ENCODE measurements at places on chromosomes 1 and 21. TPM values are rescaled to one million over a fixed set of nuclear protein-coding genes. Genes with fewer than 3 reads are reported as not detected.
A peak's percentile ranks its signal among the peaks of the same experiment; 100 is the strongest.

DNA sequence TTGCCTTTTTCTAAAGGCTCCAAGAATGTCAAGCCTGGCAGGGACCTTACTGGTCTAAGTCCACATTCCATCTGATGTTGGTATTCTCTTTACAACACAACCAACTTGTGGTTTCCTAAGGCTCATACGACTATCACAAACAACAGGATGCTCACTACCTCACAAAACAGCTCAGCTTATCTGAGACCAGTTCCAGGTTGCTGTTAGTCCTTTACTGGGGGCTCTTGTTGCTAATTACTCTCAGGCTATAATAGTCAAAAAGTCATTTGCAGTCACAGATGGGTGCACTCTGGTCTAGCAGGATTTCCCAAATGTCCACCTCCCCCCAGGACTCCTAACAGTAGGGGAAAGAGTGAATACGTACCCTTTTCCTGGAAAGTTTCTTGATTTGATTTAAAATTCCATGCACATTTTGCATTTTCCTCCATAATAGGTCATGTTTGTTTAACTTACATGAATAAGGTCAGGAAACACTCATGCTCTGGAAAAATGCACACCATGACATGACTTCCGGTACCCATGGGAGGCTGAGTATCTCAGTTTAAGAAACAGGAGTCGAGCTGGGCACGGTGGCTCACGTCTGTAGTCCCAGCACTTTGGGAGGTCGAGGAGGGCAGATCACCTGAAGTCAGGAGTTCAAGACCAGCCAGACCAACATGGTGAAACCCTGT is 16.0 kb downstream of the LCK start:
- peak overlapping the region; percentile 53 for H3K27ac ChIP-seq
- H3K27me3 ChIP-seq: no peaks in the 10 kb centered on the region
- no peaks in the 10 kb centered on the region for H3K4me1 ChIP-seq
- H3K4me3 ChIP-seq: no peak overlapping the region
- no peaks in the 10 kb centered on the region for H3K36me3 ChIP-seq

DNA sequence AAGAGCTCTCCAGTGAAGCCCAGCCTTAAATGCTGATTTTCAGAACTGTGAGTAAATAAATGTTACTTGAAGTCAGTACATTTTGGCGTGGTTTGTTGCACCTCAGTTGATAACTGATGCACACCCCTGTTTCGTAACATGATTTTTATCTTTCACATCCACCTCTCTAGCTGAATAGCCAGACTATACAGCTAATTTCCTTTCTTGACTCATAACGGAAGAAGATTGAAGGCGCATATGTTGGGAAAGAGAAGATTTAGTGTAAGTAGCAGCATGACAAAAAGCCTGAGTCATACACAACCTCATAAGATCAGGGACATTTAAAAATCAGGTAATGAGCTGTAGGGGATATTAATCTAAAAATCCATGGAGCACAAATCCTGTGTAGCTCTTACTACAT is 716.2 kb upstream of the ZP4 start:
- H3K4me3 ChIP-seq: no peak overlapping the region
- no peaks in the 10 kb centered on the region for H3K36me3 ChIP-seq
- no peak for DNase-seq
- H3K27ac ChIP-seq: no peak overlapping the region
- H3K27me3 ChIP-seq: no peaks in the 10 kb centered on the region

- peaks cover 68% of the 10 kb centered on the region for H3K36me3 ChIP-seq
- H3K27ac ChIP-seq: no peak overlapping the region
- peak; percentile 71 for DNase-seq
- no peaks in the 10 kb centered on the region for H3K27me3 ChIP-seq
- no peak overlapping the region for H3K4me3 ChIP-seq
These were observed 18.1 kb downstream of the GPR157 start for GRCh38 chr1:9110669-9111356.

Gene MCOLN2
- polyA plus RNA-seq: 0.75 TPM

DNA sequence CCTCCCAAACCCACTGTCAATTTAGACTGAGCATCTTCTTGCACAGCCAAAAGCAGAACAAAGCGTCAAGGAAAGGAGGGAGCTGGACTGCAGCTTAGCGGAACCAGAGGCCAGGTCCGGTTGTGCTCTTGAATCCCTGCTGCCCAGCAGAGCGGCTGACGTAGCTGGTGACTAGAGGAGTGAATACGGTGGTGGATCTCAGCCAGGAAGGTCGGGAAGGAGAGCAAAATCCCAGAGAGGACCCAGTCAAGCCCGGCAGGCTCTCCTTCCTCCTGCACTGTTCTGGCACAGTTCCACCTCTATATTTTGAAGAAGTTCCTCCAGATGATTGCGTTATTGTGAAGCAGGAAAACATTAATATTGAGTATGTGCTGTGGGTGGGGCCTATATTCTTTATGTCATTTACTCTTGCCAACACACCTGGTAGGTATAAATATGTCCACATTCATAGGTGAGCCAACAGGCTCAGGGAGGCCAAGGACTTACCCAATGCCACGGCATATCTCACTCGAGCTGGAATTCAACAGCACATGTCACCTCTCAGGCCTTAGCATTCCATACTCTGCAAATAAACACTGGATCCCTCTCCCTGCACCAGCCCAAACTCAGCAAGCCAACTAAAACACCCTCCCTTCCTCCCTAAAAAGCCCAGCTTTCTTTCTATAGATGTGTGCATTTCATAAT is 23.6 kb upstream of the ABCB10 start:
- no peaks in the 10 kb centered on the region for H3K36me3 ChIP-seq
- H3K4me3 ChIP-seq: no peak overlapping the region
- no peak overlapping the region for H3K27ac ChIP-seq
- H3K27me3 ChIP-seq: no peaks in the 10 kb centered on the region

DNA sequence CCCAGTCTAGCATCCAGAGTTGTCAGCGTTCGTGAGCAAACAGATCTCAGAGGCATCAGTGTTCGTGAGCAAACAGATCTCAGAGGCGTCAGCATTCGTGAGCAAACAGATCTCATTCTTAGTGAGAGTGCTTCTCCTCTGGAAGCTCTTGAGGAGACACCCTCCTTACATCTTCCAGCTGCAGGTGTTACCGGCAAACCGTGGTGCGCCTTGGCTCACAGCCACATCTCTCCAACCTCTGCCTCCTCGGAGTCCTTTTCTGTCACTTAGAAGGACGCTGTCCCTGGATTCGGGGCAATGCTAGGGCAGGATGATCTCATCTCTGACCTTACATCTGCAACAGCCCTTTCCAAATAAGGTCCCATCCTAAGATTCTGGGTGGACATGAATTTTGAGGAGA is 14.6 kb upstream of the UMODL1 start:
- H3K4me3 ChIP-seq: no peak overlapping the region
- H3K27me3 ChIP-seq: no peaks in the 10 kb centered on the region
- no peaks in the 10 kb centered on the region for H3K36me3 ChIP-seq
- peak overlapping the region; percentile 50 for H3K27ac ChIP-seq
- no peaks in the 10 kb centered on the region for H3K4me1 ChIP-seq
- peak; percentile 56 for DNase-seq

Gene ACTA1
- polyA plus RNA-seq: 37.3 TPM

GRCh38 chr21:42975886-42976608 is 1.7 kb downstream of the PKNOX1 start:
- peak overlapping the region; percentile 97 for H3K4me3 ChIP-seq
- peaks cover 3% of the 10 kb centered on the region for H3K4me1 ChIP-seq
- no peaks in the 10 kb centered on the region for H3K27me3 ChIP-seq
- H3K36me3 ChIP-seq: no peaks in the 10 kb centered on the region

Gene LMO4
- polyA plus RNA-seq: 162 TPM

DNA sequence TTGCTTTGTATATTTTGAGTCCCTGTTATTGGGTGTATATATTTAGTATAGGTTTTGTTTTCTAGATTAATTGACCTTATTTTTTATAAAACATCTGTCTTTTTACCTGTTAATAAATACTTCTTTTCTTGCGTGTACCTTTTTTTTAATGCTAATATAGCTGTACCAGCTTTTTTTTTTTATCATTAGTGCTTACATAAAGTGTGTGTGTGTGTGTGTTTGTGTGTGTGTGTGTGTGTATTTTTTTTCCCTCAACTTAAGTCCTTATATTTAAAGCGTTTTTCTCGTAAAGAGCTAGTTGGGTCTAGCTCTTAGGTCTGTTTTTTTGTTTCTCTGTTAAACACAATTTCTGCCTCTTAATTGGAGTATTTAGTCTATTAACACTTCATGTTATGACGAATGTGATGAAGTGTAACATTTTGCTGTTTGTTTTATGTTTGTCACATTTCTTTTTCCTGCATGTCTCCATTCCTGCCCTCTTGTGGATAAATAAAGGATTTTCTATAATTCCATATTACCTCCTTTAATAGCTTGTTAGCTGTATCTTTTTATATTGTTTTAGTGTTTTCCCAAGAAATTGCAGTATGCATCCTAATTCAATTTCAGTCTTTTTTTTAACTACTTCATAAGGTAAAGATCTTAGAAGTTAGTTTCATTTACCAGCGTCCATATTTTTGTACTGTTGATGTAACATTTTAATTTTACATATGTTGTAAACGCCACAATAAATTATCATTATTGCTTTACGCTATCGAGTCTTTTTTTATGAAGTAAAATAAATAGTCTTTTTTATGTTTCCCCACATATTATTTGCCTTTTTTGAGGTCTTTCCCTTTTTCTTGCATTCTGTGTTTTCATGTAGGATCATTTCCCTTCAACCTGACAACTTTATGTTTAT is 4.3 kb downstream of the PRMT2 start:
- peaks cover 8% of the 10 kb centered on the region for H3K36me3 ChIP-seq
- no peak overlapping the region for H3K27ac ChIP-seq
- H3K4me3 ChIP-seq: no peak overlapping the region
- H3K27me3 ChIP-seq: no peaks in the 10 kb centered on the region
- no peak for DNase-seq

DNA sequence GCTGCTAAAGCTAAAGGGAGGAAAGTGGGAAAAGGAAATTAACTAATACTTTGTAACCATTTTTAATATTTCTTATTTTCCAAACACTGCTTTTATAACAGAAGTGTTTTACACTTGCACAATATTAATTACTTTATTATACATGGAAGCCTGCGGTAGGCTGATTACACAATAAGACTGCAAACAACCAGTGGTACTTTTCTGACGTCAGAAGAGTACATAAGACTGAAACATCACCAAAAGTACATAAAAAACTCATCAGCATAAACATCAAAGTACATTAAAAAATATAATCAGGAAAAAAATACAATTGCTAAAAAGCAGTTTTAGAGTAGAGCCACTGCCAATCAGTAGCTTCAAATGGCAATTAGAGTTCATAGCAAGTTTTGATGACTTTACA is 4.6 kb downstream of the ZNF281 start:
- peaks cover 7% of the 10 kb centered on the region for H3K36me3 ChIP-seq
- no peak for DNase-seq
- no peak overlapping the region for H3K27ac ChIP-seq
- peaks cover 8% of the 10 kb centered on the region for H3K4me1 ChIP-seq
- no peaks in the 10 kb centered on the region for H3K27me3 ChIP-seq

DNA sequence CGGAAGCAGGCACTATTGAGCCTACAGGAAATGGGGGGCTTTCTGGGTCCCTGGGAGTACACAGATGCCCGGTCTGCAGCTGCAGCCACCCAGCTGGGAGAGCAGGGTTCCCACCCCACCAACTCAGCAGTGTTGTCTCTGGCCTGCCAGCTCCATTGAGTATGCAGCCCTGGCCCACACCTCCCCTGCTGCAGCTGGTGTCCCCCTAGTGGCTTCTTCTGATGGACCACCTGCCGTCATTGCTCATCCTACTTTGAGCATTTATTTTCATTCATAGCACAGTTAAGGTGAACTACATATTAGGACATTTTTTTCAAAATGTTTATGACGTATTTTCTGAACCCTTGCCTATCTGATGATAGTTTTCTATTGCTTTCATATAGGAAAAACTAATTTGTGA is 189.8 kb upstream of the LYPLAL1 start:
- no peak overlapping the region for H3K27ac ChIP-seq
- no peaks in the 10 kb centered on the region for H3K36me3 ChIP-seq
- H3K4me1 ChIP-seq: no peaks in the 10 kb centered on the region
- no peak for DNase-seq
- no peak overlapping the region for H3K4me3 ChIP-seq

DNA sequence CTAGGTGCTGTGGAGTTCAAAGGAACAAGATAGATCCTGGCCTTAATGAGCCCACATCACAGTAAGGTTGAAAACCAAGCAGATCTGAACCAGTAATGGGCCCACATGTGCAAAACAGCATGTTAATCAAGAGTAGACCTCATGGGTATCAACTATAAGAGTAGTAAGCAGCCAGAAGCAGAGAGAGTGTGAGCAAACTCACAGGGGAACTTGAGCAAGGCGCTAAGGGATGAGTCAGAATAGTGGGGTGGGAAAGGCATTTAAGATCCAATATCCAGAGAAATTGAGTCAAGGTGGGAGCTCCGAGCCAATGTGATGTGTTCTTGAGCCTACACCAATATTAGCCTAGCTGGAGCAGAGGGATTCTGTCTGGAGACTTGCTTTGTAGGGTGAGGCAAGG is 52.4 kb upstream of the GJA5 start:
- H3K27ac ChIP-seq: no peak overlapping the region
- no peak for DNase-seq
- H3K4me3 ChIP-seq: no peak overlapping the region
- H3K36me3 ChIP-seq: no peaks in the 10 kb centered on the region

- no peak overlapping the region for H3K27ac ChIP-seq
- no peaks in the 10 kb centered on the region for H3K4me1 ChIP-seq
- peak; percentile 10 for DNase-seq
- H3K27me3 ChIP-seq: no peaks in the 10 kb centered on the region
- H3K36me3 ChIP-seq: no peaks in the 10 kb centered on the region
These were observed 10.0 kb downstream of the PLA2G2D start for GRCh38 chr1:20109223-20109856.

Gene TINAGL1
- polyA plus RNA-seq: 18.4 TPM

- H3K4me1 ChIP-seq: peaks cover 47% of the 10 kb centered on the region
- peak overlapping the region; percentile 94 for H3K27ac ChIP-seq
- H3K4me3 ChIP-seq: peak overlapping the region; percentile 80
These were observed 539 bp downstream of the CGN start for GRCh38 chr1:151511636-151512215.

DNA sequence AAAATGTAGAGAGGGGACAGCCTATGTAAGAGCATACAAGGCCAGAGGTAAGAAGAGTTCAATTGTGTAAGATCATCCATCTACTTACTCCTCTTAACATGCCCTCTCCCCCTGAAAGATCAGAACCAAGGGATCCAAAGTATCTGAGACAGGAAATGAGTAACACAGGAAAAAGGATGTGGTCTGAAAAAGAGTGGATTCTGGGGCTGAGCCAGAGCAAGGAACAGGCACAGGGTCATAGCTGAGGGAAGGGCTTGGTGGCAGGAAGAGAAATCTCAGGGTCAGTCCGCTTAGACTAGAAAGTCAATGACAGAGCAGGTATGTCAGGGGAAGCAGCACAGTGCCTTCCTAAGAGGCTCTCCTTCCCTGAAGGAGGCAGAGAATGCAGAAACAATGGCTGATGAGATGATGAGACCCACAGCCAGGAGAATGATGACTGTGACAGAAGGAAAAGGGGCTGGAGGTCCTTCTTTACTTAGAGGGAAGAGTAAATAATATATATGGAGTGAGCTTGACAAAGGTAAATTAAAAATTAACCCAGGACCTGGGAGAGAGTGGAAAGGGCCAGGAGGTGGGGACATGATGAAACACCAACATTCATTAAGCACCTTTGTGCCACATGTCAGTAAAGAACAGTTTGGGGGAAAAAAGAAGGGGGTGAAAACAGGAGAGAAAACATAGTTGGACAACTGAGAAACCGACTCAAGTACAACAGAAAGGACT is 26.2 kb upstream of the A3GALT2 start:
- peak overlapping the region; percentile 74 for H3K4me3 ChIP-seq
- peaks cover 7% of the 10 kb centered on the region for H3K4me1 ChIP-seq
- peak overlapping the region; percentile 96 for H3K27ac ChIP-seq
- H3K36me3 ChIP-seq: no peaks in the 10 kb centered on the region
- H3K27me3 ChIP-seq: no peaks in the 10 kb centered on the region
- peak; percentile 71 for DNase-seq

Gene ATP1A4
- polyA plus RNA-seq: 0.24 TPM

All from small intestine (tissue), 16 donors.